ENCODE measurements at places on chromosomes 11 and 22.

DNA sequence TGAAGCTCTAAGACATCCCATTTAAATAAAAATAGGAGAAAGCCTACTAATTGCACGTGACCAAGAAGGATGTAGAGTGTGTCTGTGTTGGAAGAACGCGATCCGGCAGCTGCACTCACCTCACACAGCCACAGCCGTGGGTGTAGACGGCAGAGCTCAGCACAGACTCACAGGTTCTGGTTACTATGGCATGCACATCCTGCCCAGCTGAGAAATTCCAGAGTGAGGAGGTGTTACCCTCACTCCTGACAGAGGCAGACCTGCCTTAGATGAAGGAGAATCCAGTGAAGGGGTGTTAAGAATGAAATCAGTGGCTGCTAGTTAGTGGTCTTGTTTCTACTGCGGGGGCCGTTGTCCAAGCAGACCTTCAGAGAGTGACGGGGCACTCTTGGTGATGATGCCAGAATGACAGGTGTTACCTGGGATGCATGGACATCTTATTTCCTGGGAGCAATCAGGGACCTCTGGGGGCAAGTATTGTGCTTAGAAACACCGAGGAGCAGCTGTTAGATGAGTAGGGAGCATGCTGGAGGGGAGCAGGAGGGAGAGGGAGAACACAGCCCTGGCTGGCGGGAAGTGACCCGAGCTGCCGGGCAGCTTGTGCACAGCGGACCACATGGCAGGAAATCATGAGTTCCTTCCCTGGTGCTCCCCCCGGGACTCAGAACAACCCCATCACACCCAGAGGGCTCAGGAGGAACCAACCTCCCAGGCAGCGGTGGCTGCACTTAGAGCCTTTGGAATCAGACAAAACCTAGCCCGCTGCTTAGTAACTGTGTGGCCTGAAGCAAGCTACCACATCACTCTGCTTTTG lies 12.3 kb downstream of the KCNJ5 start:
- no peak for DNase-seq

GRCh38 chr11:2801711-2802388 lies 83.7 kb downstream of the CDKN1C start:
- DNase-seq: no peak

- DNase-seq: no peak
Measured at GRCh38 chr11:92702037-92702804, 267.2 kb upstream of the MTNR1B start.

GRCh38 chr11:10943968-10944367 lies 86.1 kb upstream of the ZBED5 start:
- no peak for DNase-seq

GRCh38 chr22:39150848-39151215 lies 1.6 kb downstream of the CBX7 start:
- no peak for DNase-seq

DNA sequence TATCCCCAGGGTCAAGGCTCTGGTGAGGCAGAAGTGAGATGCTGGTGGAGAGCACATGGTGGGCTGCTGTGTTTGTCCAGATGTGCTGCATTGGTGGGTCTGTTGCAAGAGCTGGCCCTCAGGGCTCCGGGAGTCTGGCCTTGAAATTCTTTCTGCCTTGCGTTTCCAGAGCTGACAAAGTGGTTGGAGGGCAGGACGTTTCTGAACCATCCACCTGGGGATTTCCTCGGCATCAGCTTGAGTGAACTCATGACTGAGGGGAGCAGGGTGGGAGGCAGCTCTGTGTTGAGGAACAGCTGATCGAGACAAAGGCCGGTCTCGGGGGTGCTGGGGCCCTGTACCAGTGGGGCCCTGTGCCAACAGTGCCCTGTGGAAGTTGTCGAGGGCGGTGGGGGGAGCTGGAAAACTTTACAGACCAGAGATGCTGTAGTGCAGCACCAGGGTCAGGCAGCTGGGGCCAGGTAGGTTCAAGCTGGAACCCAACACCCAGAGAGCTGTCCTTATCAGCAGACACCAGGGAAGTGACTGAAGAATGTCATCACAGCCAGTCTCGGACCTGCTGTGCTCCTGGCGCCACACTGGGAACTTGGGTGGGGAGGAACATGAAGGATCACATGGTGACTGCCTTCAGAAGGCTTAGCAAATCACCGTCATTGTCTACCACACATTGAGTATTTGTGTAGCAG lies 4.9 kb downstream of the TSKU start:
- no peak for DNase-seq

GRCh38 chr22:38602166-38602565 lies 32.2 kb upstream of the DMC1 start:
- DNase-seq: no peak

GRCh38 chr11:36500315-36500721 lies 9.8 kb downstream of the TRAF6 start:
- DNase-seq: peak; percentile 80

- DNase-seq: no peak
Measured at GRCh38 chr11:68892576-68892975, 11.1 kb downstream of the MRPL21 start.

GRCh38 chr11:125139778-125140177 lies 24.8 kb upstream of the PKNOX2 start:
- no peak for DNase-seq

DNA sequence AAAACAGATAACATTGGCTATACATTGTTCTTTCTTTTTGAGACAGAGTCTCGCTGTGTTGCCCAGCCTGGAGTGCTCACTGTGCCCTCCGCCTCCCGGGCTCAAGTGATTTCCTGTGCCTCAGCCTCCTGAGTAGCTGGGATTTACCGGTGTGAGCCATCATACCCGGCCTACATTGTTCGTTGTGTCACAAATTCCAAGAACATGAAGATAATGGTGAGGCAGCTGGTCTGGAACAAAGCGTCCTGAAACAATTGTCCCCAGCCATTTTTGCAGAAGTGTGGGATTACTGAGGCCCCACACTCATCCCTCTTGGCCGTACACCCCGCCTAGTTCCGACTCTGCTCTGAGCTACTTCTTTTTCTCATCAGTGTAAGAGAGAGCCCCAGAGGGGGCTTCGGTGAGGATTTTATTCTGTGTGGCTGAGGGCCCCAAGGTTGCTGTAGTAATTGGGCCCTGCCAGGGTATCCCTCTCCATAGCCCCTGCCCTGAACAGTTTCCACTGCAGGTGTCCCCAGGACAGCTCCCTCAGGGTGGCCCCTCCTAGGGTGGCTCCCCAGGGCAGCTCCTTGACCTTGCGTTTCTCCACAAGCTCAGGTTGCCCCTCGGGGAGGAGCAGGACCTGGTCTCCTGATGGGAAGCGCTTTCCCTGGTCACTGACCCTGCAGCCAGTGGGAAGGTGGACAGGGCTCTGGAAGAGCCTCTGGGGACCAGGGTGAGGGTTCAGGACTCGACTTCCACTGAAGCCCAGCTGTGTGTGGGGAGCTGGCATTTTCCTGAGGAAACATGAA lies 13.1 kb upstream of the ARSA start:
- no peak for DNase-seq

GRCh38 chr22:49408102-49408836 lies 419.4 kb downstream of the BRD1 start:
- DNase-seq: no peak

DNA sequence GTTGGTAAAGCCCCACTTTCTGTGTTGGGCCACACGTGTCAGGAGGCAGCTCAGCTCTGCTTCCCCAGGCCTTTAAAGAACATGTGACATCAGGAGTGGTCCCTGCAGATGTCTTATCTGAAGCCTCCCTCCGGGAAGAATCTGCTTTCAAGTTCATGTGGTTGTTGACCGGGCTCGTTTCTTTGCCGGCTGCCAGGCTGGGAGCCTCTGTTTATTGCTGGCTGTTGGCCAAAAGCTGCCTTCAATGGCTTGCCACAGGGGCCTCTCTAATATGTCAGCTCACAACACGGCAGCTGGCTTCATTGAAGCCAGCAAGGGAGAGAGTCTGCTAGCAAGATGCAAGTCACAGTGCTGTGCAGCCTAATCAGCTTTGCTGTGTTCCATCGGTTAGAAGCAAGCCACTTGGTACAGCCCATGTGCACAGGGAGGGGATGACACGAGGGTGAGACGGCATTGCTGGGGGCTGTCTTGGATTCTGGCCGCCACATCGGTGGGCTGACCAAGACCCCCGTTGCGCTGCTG lies 14.6 kb downstream of the MRGPRF start:
- no peak for DNase-seq

DNA sequence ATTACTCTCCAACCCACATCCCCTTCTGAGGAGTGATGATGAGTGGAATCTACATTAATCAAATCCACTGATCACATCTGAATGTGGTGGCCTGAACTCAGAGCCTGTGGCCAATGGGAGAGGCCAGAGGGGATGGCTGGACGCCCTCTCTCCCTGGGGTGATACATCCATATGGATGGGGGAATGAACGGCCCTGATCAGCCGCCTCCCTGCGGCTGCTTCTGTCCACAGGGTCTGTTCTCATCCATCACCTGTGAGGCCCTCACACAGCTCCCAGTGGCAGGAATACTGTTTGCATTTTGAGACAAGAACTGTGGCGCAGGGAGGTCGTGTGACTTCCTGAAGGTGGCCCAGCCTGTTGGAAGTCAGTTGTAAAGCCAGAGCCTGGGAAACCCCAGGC lies 78.3 kb upstream of the SHISAL1 start:
- no peak for DNase-seq

DNA sequence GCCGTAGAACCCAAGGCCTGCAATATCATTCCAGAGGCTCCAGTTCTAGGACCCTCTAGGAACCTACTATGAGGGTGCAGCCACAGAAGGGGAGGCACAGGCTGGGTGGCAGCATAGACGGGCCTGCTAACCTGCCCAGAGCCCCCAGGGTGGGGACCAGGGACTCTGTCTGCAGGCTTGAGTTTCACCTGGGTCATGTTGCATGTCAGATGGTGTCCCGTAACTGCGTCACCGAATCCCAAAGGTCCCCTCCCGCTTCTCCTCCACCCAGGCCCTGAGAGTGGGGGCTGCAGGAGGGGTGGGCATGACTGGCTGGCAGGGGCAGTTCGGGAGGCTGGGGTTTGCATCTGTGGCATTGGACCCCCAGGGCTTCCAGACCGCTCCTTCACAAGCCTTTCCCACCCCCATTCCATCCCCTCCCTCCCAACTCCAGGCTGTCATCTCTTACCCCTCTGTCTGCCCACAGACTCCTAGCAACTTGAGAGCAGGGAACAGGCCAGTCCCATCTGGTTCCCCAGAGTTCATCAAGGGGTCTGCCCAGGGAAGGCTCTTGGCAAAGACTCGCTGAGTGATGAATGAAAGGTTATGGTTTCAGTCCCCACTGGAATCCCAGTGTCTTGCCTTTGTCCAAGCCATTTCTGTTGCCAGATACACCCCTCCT lies 16.3 kb downstream of the MYO7A start:
- no peak for DNase-seq

GRCh38 chr22:18109410-18110193 lies 1.0 kb upstream of the TUBA8 start:
- DNase-seq: no peak

DNA sequence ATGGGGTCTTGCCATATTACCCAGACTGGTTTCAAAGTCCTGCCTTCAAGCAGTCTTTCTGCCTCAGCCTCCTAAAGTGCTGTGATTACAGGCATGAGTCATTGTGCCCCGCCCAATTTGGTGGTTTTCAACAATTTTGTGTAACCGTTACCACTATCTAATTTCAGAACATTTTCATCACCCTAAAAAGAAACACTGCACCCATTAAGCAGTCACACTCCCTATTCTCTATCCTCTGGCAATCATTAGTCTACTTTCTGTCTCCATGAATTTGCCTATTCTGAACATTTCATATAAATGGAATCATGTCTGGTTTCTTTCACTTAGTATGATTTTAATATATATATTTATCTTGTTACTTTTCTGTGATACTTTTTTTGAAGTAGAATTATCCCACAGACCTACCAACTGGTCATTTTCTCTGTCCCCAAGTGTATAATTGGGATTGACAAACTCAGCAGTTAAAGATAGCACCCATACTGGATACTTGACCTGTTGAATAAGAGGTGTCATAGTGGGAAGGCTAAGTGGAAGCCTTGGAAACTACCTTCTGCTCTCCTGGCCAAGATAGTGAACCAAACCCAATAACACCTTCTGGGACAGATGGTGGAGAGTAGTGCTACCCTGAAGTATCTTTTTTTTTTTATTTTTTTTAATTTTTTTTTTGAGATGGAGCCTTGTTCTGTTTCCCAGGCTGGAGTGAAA lies 64.8 kb downstream of the STIM1 start:
- DNase-seq: peak; percentile 66

DNA sequence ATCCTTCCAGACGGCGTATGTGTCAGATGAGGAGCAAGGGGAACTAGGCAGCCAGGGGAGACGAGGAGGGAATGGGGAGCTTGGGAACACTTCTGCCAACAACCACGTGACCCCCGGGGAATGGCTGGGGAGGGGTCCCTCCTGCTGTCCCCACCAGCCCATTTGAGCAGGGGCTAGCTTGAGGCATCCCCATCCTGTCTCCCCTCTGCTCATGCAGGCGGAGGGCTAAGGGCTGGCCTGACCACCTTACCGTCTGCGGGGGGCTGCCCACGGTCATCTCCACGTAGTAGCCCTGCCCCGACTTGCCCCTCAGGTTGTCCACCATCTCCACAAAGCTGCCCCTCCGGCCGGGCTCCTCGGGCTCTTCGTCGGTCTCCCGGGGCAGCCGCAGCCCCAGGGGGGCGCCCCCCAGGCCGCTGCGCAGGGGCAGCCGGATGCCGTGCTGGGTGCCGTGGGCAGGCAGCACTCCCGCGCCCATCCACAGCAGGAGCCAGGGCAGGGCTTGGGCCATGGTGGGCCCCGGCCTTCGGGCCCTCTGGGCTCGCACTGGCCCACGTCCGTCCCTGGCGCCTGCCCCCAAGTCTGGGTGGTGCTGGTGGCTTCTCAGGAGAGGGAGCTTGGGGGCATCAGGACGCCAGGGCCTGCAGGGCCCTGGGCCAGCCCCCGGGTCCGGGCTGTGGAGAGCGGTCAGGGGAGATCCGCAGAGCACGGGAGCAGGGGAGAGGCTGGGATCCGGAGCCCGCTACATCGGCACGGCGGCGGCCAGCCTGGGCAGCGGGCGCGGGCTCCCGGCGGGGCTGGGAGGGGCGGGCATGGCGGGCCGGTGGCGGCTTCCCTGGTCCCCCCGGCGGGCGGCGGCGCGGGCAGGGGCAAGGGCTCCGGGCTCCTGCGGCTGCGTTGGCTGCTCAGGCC lies 515 bp downstream of the BACE1 start:
- DNase-seq: no peak

DNA sequence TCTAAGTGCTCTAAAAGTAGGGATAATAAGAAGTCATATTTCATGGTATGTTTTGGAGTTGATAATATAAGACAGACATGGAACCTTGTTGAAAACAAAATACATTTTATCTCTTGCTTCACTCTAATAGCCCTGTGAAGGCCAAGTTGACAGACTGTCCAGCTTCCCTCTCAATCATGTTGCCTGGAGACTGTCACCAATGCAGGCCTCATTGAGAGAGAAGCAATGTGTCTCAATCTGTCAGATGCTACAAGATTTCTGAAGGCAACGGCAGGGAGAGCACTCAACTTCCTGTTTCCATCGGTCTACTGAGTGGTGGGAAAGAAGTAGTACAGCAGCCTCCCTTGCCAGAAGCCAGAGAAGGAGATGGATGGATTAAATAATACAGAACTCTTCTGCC lies 23.6 kb upstream of the FJX1 start:
- no peak for DNase-seq
